Kidney capillary endothelial cell (primary cell): ENCODE measurements at places on chromosomes 12 and 14.

- DNase-seq, result peak; percentile 52
These were observed 3.4 kb upstream of the MYRFL start for GRCh38 chr12:69821456-69822159.

- no peak for DNase-seq
These were observed 1083.6 kb upstream of the LRFN5 start for GRCh38 chr14:40523123-40523522.

- no peak for DNase-seq
These were observed 20.4 kb downstream of the JDP2 start for GRCh38 chr14:75448209-75448608.

DNA sequence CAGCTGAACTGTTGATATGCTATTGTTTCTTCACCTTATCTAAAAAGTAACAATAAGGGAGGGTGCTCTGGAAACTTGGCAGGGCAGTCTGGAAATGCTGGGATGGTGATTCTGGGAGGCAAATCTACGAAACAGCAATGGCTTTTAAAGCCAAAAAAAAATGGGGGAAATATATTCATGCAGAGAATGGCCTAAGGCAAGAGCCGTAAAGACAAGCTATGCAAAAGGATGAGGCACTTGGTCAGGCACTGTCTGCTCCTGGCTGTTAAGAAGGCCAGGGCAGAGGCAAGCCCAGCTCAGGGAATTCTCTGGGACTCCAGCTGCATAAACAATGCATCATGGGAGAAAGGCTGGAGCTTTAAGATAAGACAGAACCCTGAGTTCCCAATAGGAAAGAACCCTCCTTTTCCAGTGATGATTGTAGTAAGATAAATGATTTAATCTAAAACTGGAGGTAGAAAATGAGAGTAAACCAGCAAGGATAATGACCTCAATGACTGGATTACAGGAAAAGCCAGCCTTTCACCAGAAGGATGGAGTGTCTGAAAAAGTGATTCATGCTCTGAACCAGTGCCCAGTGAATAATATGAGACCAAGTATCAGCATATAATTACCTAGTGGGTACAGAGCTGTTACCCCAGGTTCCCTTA, 46.0 kb downstream of the ITPR2 start:
- DNase-seq, result no peak

- no peak for DNase-seq
These were observed 52.7 kb downstream of the PPM1A start for GRCh38 chr14:60301685-60302084.

- DNase-seq, result no peak
These were observed 1.5 kb upstream of the GPX2 start for GRCh38 chr14:64944041-64944440.

- no peak for DNase-seq
These were observed 205.1 kb upstream of the ABCD2 start for GRCh38 chr12:39824505-39825212.

- peak; percentile 95 for DNase-seq
These were observed 221.5 kb upstream of the HMGA2 start for GRCh38 chr12:65602610-65603295.

DNA sequence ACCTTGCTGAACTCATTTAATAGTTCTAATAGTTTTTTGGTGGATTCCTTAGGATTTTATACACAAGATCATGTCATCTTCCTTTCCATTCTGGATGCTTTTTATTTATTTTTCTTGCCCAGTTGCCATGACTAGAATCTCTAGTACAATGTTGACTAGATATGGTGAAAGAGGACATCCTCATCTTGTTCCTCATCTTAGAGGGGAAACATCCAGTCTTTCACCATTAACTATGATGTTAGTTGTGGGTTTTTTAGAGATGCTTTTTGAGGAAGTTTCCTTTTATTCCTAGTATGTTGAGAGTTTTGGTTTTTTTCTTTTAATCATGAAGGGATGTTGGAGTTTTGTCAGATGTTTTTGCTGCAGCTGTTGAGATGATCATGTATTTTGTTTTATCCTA, 8.7 kb downstream of the ANKRD13A start:
- DNase-seq, result no peak

DNA sequence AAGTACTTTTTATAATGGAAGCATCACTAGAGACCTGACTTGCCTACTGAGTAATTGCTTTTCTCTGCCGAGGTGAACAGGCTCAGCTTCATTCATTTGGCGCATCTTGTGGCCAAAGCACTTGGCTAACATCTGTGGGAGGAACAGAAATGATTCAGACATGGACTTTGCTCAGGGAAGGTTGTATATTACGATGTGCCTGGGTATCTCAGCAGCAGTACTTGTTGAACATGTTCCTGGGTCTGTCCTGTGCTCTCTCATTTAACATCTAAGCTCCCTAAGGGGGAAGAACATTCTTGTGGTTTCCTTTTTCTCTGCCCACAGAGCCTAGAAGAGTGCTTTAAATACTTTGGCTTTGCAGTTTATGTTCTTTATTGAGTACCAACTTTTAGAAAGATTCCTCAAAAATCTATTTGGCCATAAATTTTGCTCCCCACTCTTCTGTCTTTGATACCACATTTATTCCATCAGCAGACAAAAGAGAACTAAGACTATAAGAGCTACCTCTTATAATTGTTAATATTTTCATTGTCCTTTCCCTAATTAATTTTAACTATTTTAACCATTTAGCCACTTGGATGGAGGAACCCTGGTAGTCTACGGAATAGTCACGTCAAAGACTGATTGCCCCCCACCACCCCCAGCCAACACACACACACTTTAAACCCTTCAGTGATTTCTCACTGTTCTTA, 101.2 kb upstream of the EGLN3 start:
- no peak for DNase-seq

DNA sequence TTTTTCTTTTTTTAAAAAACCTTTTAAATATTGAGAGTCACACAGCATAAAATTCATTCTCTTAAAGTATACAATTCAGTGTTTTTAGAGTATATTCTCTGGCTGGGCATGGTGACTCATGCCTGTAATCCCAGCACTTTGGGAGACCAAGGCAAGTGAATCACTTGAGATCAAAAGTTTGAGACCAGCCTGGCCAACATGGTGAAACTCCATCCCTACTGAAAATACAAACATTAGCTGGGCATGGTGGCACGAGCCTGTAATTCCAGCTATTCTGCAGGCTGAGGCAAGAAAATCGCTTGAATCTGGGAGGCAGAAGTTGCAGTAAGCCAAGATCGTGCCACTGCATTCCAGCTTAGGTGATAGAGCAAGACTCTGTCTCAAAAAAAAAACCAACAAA, 68.4 kb upstream of the BCAT1 start:
- DNase-seq, result no peak

DNA sequence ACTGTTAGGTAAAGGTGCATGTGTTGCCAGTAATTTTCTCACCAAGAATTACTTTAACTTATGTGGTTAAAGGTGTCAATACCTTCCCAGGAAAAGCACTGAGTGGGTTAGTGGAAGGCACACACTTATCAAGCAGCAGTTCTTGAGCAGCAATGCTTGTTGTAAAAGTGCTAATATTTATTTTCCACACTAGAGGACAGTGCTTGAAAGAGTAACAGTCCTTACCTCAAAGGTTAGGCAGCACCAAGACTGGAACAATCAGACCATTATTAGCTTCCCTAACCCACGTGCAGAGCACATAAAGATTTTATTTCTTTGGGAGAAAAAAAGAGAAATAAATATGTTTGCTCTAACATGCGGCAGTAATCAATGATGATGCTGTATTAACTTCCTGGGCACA, 48.8 kb upstream of the KRR1 start:
- peak; percentile 21 for DNase-seq

DNA sequence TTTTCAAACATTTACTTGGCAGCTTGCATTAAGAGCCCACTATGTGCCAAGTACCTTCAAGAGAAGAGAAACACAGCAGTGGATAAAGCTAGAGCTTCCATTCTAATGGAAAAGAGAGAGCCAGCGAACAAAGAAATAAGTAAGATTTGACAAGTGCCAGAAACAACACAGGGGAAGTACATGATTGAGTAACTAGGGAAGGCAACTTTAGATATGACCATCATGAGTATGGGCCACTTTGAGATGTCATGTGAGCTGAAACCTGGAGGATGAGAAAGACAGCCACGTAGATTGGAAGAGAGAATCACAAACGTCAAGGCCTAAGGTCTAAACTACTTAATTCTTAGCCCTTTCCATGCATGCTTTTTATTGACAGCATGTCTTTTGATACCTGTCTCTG, 121.4 kb downstream of the ITPR2 start:
- no peak for DNase-seq

DNA sequence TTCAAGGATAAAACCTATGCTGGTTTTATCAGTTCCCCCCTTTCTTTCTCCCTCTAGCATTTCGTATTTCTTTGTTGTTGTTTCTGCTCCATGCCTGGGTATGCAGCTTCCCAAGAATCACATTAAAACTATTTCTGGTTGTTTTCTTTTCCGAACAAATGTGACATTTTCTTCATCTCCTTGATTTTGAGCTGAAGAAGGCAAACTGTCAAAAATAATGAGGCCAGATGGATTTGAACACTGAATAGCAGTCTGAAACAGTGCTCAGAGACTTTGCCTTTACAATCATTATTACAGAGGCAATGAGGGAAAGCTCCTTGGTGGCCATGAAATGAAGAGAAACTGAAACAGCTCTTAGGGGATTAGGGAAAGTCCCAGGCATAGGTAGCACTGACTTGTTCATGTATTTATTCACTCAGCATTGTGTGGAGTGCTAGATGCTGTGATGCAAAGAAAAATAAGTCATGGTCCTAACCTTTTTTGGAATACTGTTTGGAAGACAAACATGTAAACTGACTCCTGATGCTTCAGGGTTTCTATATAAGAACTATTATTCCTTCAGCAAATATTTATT, 319.5 kb downstream of the FUT8 start:
- DNase-seq, result no peak

GRCh38 chr14:35366056-35366451, 38.5 kb downstream of the NFKBIA start:
- DNase-seq, result peak; percentile 75

GRCh38 chr12:32166510-32166909, 59.9 kb downstream of the BICD1 start:
- DNase-seq, result no peak

DNA sequence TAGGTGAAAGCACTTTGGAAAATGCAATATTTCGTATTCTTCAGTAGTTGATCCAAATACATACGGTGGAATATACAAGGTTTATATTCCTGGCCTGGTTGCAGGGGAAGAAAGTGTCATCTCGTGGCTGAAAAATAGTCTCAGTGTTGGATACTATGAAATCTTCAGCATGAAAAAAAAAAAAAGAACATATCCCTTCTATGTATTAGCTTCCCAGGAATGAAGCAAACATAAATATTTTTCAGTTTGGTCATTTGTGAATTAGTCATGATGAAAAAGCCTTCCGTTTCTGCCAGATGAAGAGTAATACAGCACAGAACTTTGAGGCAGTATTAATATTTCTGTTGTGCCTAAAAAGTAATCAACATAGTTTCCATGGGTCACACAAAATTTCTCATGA, 36.7 kb downstream of the FLRT2 start:
- DNase-seq, result peak; percentile 85

DNA sequence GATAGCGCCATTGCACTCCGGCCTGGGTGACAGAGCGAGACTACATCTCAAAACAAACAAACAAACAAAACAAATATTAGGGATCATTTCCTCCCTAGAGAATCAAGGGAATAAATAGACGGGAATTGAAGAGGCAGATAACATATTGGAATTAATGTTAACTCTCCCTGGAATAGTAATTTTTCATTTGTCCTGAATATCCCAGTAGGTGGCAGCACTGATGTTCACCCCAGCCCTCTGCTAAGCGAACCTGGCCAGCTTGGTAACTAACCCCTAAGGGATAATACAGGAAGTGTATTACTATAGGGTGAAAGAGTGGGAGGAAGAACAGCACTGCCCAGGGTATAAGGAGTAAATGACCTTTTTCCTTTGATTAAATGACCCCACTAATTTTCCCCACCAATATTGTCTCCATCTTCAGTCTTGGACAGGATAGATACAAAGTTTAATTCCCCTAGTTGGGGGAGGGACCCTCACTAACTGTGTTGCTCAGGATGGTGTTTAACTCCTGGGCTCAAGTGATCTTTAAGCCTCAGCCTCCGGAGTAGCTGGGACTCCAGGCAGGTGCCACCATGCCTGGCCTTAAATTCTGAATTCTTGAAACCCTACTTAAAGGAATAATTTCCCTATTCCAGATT, 40.5 kb downstream of the SLC2A14 start:
- peak; percentile 71 for DNase-seq

DNA sequence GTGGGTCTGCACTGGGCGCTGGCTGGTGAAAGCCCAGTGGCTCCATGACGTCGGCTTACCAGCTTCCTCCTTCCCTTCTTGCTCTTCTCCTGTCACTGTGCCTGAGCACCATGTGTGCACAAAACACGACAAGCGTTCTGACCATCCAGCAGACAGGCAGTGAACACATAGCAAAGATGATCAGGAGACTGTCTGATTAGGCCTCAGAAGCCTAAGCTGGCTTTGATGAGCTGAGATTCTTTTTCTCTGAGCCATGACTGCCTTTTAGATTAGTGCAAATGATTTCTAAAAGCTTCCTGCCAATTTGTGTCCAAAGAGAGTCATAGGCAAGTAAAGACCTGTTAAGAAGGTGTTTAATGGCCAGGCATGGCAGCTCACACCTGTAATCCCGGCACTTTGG, 83.1 kb downstream of the AACS start:
- no peak for DNase-seq

- no peak for DNase-seq
These were observed 221.5 kb downstream of the PDZRN4 start for GRCh38 chr12:41409628-41410027.

GRCh38 chr14:64885559-64885958, 5.9 kb upstream of the SPTB start:
- DNase-seq, result no peak

GRCh38 chr12:95248604-95249360, 31.2 kb downstream of the VEZT start:
- DNase-seq, result no peak

- DNase-seq, result no peak
These were observed 372.9 kb upstream of the FAR2 start for GRCh38 chr12:28776220-28776619.

DNA sequence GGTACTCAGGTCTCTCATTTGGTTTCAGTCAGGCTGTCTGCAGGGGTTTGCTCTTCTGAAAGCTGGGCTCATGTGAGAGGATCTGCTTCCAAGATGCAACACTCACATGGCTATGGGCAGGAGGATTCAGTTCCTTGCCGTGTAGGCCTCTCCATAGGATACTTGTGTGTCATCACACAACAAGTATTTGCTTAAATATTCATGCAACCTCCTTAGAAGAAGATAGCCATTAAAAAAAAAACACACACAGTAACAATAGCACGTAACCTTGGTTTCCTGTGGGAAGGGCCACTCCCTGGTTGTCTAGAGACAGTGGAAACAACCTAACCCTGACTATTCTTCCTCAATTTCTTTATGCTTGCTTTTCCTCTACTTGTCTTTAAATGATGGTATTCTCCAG, 31.8 kb upstream of the CLEC4E start:
- DNase-seq, result no peak

DNA sequence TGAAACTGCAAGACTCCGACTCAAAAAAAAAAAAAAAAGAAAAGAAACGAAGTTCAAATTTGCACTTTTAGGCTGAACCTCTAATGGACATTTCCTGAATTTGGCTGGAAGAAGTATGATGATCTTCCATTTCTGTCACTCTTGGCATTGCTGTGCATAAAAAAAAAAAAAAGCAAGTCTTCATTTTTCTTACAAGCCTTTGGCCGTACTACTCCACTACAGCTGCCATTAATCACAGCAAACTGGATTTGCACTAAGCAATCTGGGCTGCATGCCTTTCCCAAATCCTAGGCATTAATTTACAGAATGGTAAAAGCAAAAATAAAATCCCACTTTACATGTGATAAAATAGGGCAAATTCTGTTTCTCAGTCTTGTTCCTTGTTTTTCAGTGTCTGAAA, 7.1 kb downstream of the CSRP2 start:
- no peak for DNase-seq

GRCh38 chr12:11716794-11717518, 67.5 kb downstream of the ETV6 start:
- peak; percentile 71 for DNase-seq

GRCh38 chr12:3540387-3540990, 49.5 kb downstream of the PRMT8 start:
- no peak for DNase-seq
